B cell (primary cell): ENCODE measurements at places on chromosomes 1 and 21. TPM values are rescaled to one million over a fixed set of nuclear protein-coding genes. Genes with fewer than 3 reads are reported as not detected.

The KRTAP20-1 gene
- total RNA-seq = not detected in 2 replicates

The HTR1D gene
- total RNA-seq = not detected in 2 replicates

The TSPAN2 gene
- 0.17 and 0.34 TPM in 2 replicates for total RNA-seq

- DNase-seq = no peak
- peaks cover 21% of the 10 kb centered on the region for H3K4me1 ChIP-seq
- H3K27ac ChIP-seq = no peak overlapping the region
These were observed 297.8 kb downstream of the RRAGC start for GRCh38 chr1:38561725-38562124.

DNA sequence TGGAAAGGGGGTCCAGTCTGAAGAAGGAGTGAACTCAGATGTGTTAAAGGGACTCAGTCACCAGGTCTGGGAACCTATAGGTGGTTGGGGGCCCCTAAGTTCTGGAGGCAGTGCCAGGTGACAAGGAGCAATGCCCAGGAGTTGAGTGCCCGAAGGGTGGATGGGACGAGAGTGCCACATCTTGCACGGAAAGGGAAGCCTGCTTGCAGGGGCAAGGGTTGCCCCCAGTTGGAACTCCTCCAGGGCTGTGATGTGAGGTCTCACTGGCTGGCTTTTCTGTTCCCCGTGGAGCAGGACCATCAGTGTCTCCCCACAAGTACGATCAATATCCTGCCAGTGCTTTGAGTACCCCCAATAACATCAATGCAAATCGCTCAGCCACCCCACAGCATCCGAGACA is 107.3 kb downstream of the TOMM20 start:
- DNase-seq = no peak
- H3K4me3 ChIP-seq = no peak overlapping the region
- no peak overlapping the region for H3K27ac ChIP-seq
- H3K27me3 ChIP-seq = no peaks in the 10 kb centered on the region
- peaks cover 6% of the 10 kb centered on the region for H3K4me1 ChIP-seq

DNA sequence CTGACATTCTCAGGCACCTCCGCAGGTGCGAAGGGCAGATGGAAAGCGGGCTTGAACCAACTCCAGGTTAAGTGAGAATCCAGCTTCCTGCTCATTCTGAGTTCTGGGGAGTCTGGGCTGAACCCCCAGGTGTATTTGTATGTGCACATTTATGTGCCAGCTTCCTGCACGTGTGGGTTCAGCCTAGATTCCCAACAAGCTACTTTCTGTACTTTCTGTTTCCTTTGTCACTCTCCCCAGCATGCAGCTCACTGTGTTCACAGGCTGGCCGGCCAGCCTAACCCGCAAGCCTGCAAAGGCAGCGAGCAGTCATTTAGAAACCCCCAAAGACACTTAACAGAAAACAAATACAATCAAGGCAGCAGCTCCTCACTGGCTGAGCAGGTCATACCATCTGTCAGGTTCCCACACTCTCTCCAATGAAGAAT is 1.3 kb upstream of the IL19 start:
- H3K27ac ChIP-seq = no peak overlapping the region
- no peaks in the 10 kb centered on the region for H3K36me3 ChIP-seq
- H3K4me3 ChIP-seq = no peak overlapping the region
- peaks cover 71% of the 10 kb centered on the region for H3K4me1 ChIP-seq

DNA sequence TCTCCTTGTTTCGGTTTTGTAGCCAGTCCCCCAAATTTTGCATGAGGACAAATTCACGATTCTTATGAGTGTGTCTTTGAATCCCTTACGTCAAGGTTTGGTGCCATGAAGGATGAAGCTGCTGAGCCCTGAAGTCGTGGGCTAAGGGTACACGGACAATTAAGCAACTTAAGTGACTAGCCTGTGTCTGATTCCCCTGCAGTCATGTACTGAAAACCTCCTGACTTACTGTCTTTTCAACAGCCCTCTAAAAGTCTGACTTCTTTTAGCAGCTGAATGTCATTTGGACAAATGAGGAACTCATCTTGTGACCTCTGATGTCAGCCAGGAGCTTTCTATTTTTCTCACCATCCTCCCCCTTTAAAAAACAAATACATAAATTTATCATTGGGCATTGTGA is 27.1 kb upstream of the C1orf105 start:
- peak overlapping the region; percentile 98 for H3K27ac ChIP-seq
- DNase-seq = peak; percentile 85
- no peak overlapping the region for H3K4me3 ChIP-seq
- H3K27me3 ChIP-seq = no peaks in the 10 kb centered on the region

DNA sequence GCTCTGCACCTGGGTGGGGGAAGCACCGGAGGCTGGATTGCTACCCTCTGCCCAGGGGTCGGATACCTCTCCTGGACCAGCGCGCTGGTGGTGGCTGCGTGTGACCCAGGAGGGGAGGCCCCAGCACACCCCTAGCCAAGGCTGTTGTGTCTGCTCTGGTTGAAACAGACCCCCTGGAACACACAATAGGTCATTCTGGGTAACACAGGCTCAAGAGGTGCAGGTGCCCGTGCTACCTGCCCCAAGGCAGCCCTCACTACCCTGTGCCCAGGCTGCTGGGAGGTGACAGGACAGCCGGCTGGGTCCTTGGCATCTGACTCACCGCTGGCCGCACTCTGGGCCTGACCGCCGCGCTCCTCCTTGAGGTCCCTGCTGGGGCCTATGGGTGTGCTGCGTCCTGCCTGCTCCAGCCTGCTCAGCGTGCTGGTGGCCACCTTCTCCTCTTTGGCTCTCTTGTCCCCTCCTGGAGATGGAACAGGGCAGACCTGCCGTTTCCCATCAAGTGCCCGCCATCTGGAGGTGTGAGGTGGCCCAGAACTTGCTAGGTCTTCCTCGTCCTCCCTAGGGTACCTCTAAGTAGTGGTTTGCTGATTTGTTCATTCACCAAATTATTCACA is 30.0 kb downstream of the ZBTB17 start:
- H3K4me1 ChIP-seq = peaks cover 21% of the 10 kb centered on the region
- DNase-seq = peak; percentile 8
- no peaks in the 10 kb centered on the region for H3K27me3 ChIP-seq
- H3K36me3 ChIP-seq = peaks cover 74% of the 10 kb centered on the region

DNA sequence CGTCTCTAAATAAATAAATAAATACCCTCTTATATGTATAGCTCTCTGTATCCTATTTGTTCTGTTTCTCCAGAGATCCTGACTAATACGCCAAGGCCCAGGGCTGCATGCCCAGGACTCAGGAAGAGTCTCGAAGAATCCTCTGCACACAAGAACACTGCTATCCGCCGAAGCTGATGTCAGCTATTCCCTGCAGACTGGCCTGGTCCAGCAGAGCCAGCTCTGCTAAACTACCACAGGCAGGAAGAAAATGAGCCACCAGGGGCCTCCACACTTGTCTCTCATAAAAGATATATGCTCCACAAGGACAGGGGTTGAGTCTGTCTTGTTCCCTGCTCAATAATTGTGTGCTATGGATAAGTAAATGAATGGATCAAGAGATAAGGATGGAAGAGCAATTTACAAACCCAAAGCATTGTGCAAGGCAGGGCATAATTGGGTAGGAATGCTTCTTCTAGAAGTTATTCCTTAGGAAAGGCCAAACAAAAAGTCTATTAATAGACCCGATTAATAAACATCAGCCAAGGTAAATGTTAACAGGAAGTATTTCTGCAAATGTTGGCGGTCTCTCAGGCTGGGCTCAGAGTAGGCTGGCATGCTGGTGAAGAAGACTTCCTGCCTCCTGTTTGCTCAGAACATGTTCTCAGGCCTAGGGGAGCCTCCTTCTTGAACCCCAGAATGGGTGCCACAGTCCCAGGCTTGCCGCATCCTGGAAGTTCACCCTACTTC is 26.3 kb upstream of the MAN1C1 start:
- H3K27ac ChIP-seq = no peak overlapping the region
- no peak for DNase-seq
- H3K4me1 ChIP-seq = peaks cover 13% of the 10 kb centered on the region
- H3K36me3 ChIP-seq = no peaks in the 10 kb centered on the region

GRCh38 chr21:23890652-23891051 is 1716.6 kb downstream of the MRPL39 start:
- peaks cover 16% of the 10 kb centered on the region for H3K4me1 ChIP-seq
- no peak overlapping the region for H3K4me3 ChIP-seq
- no peaks in the 10 kb centered on the region for H3K36me3 ChIP-seq
- DNase-seq = no peak
- H3K27me3 ChIP-seq = no peaks in the 10 kb centered on the region

- peaks cover 39% of the 10 kb centered on the region for H3K4me1 ChIP-seq
- no peak overlapping the region for H3K4me3 ChIP-seq
- H3K27me3 ChIP-seq = no peaks in the 10 kb centered on the region
- no peak for DNase-seq
- no peaks in the 10 kb centered on the region for H3K36me3 ChIP-seq
These were observed 4.9 kb downstream of the LBR start for GRCh38 chr1:225422795-225423517.

DNA sequence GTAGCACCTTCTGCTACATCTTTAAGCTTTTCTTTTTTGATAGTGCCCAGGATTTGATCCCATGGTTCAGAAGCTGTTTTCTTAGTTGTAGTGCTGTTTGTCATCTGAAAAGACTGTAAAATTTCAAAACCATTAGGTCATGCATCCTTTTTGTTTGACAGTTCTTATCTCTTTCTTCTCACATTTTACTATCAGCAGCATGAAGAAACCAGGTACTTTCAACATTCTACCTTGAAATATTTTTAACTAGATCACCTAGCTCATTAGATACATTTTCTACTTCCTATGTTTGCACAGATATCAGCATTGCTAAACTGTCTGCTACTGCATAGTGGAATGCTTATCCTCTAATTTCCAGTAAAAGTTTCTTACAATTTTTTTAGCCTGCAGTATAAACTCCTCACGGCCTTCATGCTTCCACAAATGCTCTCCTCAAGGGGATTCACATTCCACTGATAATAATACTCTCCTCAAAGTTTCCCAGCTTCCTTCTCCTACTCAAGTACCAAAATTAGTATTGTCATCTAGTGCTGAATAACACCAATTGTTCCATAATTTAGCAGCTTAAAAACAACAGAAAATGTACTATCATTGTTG is 243.9 kb upstream of the ZRANB2 start:
- no peaks in the 10 kb centered on the region for H3K27me3 ChIP-seq
- H3K4me1 ChIP-seq = no peaks in the 10 kb centered on the region
- H3K27ac ChIP-seq = no peak overlapping the region

- H3K4me1 ChIP-seq = no peaks in the 10 kb centered on the region
- no peak overlapping the region for H3K4me3 ChIP-seq
- H3K27me3 ChIP-seq = no peaks in the 10 kb centered on the region
- no peak for DNase-seq
- no peak overlapping the region for H3K27ac ChIP-seq
These were observed 472.4 kb downstream of the SETD4 start for GRCh38 chr21:35587841-35588380.

DNA sequence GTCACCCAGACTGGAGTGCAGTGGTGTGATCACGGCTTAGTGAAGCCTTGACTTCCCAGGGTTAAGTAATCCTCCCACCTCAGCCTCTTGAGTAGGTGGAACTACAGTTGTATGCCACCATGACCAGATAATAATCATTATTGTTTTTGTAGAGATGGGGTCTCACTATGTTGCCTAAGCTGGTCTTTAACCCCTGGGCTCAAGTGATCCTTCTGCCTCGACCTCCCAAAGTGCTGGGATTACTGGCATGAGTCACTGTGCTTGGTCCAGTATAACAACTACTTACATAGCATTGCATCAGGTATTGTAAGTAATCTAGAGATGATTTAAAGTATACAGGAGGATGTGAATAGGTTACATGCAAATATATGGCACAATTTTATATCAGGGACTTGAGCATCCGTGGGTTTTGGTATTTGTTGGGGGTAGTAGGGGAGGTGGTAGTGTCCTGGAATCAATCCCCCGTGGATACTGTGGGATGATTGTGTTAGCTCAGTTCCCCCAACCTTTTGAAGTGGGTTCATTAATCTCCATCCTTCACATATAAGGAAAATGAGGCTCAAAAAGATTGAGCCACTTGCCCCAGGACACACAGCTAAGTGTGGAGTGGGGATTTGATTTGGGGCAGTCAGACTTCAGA is 61.4 kb upstream of the CNIH3 start:
- H3K27me3 ChIP-seq = no peaks in the 10 kb centered on the region
- no peak overlapping the region for H3K27ac ChIP-seq
- DNase-seq = no peak
- H3K4me3 ChIP-seq = no peak overlapping the region
- H3K4me1 ChIP-seq = no peaks in the 10 kb centered on the region
- no peaks in the 10 kb centered on the region for H3K36me3 ChIP-seq

DNA sequence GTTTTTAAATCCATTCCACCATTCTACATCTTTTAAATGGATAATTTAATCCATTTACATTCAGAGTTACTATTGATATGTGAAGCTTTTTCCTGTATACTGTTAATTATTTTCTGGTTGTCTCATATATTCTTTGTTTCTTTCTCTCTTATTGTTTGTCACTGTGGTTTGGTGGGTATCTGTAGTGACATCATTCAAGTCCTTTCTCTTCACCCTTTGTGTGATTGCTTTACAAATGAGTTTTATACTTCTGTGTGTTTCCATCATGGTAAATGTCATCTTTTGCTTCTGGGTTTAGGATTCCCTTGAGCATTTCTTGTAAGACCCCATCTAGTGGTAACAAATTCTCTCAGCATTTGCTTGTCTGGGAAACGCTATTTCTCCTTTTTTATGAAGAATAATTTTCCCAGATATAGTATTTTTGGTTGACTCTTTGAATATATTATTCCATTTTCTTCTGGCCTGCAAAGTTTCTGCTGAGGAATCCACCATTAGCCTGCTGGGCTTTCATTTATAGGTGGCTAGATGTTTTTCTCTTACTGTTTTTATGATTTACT is 10.2 kb downstream of the LY9 start:
- H3K4me1 ChIP-seq = peaks cover 9% of the 10 kb centered on the region
- no peak overlapping the region for H3K4me3 ChIP-seq
- H3K27ac ChIP-seq = peak overlapping the region; percentile 20
- no peaks in the 10 kb centered on the region for H3K27me3 ChIP-seq

DNA sequence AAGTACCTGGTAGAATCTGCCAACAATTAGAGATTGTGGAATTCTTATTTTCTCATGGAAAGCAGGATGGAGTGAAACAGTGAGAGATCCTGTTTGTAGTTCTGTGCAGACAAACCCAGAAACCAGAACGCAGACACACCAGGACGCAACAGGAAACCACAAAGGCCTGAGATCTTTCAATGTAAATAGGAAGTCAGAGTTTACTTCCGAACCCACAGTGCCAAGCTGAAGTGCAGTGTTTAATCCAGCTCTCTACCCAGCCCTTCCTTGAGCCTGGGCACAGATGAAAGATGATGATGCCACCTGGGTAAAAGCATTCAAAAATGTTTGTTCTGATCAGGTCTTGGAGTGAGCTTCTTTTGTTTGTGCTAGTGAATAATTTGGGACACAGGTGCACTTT is 244.2 kb upstream of the HOOK1 start:
- DNase-seq = peak; percentile 58
- H3K4me1 ChIP-seq = peaks cover 19% of the 10 kb centered on the region
- H3K36me3 ChIP-seq = no peaks in the 10 kb centered on the region
- H3K27ac ChIP-seq = no peak overlapping the region

DNA sequence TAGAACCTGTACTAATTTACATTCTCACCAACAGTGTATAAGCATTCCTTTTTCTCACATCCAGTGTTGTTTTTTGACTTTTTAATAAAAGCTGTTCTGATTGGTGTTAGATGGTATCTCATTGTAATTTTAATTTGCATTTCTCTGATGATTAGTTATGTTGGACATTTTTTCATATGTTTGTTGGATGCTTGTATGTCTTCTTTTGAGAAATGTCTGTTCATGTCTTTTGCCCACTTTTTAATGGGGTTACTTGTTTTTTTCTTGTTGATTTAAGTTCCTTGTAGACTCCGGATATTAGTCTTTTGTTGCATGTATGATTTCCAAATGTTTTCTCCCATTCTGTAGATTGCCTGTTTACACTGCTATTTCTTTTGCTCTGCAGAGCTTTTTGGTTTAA is 8.0 kb downstream of the COG2 start:
- no peak overlapping the region for H3K27ac ChIP-seq
- H3K36me3 ChIP-seq = peaks cover 11% of the 10 kb centered on the region
- H3K4me3 ChIP-seq = no peak overlapping the region
